LHCN-M2 (cell line): ENCODE measurements at places on chromosomes 16 and 17. TPM values are rescaled to one million over a fixed set of nuclear protein-coding genes. Genes with fewer than 3 reads are reported as not detected.

The MLST8 gene
- total RNA-seq, result 27.3 and 38.1 TPM in 2 replicates

The AXIN2 gene
- total RNA-seq, result 1.3 and 1.4 TPM in 2 replicates

The FN3K gene
- total RNA-seq, result 0.23 and 3.1 TPM in 2 replicates

The AHSP gene
- total RNA-seq, result not detected in 2 replicates

The NUBP1 gene
- total RNA-seq, result 23.6 and 28.3 TPM in 2 replicates

The CCDC200 gene
- total RNA-seq, result not detected in 2 replicates

The MGAT5B gene
- total RNA-seq, result 0.06 and 0.23 TPM in 2 replicates

The TAT gene
- not detected in 2 replicates for total RNA-seq

DNA sequence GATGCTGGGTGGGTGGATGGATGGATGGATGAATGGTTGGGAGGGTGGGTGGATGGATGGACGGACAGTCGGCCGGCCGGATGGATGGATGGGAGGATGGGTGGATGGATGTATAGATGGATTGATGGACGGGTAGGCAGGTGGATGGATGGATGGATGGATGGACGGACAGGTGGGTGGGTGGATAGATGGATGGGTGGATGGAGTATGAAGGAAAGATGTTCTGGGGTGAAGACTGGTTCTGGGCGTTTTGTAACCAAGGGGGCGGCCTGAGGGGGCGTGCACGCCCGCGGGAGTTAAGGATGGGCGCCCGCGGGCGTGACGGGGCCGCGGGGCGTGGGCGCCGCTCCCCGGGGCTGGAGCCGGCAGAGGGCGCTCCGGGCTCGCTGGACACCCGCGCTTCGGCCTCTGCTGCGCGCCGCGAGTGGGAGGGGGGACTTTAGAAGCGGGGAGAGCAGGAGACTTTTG is at the start of gene NECAB2:
NECAB2 (plus strand) TSS at position 407 of the 468 bp plus-strand sequence. CDS start 405 bp downstream, outside the sequence.
- peak; percentile 15 for DNase-seq

DNA sequence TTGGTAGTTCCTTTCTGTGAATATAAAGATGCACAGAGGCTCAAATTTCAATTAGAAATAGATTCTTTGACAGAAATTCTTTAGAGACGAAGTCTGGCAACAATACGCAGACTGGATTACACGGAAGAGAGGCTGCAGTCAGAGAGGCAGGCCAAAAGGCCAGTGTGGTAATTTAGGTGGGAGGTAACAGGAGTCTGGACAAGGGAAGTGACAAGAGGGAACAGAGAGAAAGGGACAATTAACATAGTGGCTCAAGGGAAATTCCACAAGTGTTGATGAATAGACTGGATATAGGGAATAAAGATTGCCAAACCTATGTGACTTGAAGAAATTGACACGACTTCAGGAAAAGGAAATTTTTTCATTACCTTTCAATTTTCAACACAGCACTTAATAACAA is 54.6 kb downstream of the STX8 start:
- DNase-seq, result no peak

GRCh38 chr17:55354941-55355340 is 66.7 kb downstream of the MMD start:
- DNase-seq, result no peak

GRCh38 chr17:65532101-65532890 is 29.2 kb downstream of the AXIN2 start:
- no peak for DNase-seq

GRCh38 chr17:21283482-21284318 is 811 bp upstream of the MAP2K3 start:
- no peak for DNase-seq

- no peak for DNase-seq
Observed at GRCh38 chr17:61131585-61131984, 268.1 kb upstream of the TBX2 start.

- DNase-seq, result peak; percentile 74
Observed at GRCh38 chr17:69539781-69540319, 125.4 kb downstream of the MAP2K6 start.

GRCh38 chr17:20706751-20707373 is 127.3 kb downstream of the CDRT15L2 start:
- DNase-seq, result no peak

DNA sequence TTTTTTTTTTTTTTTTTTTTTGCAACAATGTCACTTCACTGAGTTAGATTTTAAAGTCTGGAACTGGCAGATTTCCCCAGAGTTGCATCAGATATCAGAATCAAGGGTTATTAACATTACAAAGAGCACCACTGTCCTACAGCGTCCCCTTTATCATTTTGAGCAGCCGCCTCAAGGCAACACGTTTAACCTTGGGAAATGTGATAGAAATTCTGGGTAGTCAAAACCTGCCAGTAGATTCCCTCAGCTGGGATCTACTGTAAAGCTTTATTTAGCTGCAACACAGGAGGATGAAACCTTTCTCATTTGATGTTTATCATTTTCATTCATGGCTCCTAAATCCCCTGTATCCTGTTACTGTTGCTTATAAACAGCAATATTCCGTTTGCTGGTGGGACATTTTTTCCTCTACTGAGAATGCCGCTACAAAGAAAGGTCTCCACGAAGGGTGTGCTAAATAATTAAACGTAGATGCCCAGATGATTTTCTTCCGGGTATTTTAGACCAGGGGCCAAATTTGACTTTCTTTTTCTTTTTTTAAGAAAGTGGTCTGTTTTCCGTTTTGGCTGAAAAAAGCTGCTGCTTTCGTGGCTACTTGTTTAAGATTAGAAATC is 436.1 kb upstream of the GOT2 start:
- no peak for DNase-seq

GRCh38 chr17:77746393-77746792 is 212.1 kb upstream of the TNRC6C start:
- DNase-seq, result no peak

DNA sequence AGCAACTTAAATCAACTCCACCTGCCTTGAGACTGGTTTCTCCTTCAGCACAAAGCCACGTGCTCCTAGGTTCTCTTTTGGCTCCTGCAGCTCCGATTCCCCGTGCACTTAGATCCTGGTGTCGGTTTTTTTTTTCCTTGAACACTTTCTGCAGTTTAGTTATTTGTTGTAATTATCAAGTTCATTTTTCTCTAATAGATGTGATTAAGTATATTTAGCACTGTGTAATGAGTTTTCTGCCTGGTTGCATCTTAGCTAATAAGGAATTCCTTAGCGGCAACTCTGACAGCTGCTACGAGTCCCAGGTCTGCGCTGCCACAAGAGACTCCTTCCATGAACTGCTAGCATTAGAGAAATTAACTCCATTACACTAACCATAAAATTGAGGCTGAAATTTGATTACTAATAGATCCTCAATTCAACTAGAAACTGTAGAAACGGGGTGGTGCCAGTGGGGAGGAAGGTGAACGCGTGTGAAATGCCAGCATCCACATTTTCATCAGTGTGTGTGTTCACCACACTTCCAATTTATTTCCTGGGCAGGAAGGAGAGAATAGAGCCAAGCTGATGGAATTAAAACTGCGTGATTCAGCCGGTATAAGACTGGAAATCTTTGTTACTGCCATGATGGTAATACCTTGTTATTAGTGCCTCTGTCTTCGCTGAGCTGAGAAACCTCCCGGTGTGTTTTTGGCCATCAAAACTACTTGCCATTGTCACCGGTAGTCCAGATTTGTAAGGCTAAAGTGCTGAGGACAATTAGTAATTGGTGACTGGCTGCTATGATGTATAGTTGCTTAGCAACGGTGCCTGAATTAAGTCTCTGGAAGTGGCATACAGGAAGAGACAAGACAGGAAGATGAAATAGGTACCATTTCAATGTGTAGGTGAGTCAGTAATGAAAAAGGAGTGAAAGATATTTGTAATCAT is 232.4 kb downstream of the IRX3 start:
- DNase-seq, result no peak

DNA sequence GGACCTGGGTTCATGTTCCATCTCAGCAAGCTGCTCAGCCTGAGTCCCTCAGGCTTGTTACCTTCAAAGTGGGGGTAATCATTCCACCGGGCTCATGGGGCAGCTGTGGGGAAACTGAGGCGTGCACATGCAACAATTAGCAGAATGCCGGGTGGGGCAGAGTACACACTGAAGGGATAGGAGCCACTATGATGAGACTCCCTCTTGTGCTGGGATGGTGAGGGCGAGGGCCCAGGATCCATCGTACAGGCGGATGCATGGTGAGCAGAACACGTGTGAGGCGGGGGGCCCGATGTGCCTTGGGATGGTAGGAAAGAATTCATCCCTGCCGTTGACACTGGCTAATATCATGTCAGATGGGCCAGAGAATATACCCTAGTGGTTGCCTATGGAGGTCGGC is 25.5 kb upstream of the MAP3K14 start:
- no peak for DNase-seq
